ENCODE measurements at places on chromosomes 7 and 10.

- DNase-seq = no peak
Measured at GRCh38 chr7:151379534-151380198, 30.2 kb downstream of the WDR86 start.

GRCh38 chr7:44284216-44284615 lies 41.2 kb downstream of the CAMK2B start:
- no peak for DNase-seq

GRCh38 chr10:101564490-101564991 lies 23.5 kb downstream of the POLL start:
- no peak for DNase-seq

DNA sequence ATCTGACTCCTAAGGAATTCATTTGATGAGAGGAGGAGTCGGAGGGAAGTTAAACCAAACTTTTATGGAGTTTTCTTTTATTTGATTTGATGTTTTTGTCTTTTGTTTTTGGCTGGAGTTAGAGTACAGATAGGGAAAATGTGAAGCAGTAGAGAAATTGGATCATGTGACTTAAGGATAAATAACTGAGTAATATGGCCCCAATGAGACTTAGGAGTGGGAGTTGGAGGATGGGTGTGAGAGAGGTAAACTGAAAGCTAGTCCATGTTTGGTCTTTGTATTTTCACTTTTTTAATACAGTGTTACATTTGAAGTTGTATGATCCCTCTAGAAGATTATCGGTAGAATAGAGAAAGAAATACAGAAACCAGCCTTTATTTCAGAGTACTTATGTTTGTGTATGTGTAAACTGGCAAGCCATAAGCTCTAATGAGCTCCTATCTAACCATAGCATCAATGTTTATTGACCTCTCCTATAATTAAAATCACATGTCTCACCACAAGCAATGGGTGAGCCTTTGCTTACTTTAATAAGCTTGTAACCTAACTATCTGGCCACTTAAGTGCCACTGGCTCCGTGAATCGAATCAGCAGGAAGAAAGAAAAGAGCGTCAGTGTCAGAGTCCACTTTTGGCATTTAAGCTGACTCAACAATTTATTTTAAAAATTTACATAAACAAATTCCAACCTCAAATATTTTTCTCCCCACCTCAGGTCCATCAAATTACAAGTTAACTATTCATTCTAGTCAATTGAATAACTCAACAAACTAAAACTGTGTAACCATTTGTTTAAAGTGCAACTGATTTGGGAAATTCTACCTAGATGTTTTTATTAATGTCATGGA lies 113.8 kb downstream of the EPDR1 start:
- no peak for DNase-seq

DNA sequence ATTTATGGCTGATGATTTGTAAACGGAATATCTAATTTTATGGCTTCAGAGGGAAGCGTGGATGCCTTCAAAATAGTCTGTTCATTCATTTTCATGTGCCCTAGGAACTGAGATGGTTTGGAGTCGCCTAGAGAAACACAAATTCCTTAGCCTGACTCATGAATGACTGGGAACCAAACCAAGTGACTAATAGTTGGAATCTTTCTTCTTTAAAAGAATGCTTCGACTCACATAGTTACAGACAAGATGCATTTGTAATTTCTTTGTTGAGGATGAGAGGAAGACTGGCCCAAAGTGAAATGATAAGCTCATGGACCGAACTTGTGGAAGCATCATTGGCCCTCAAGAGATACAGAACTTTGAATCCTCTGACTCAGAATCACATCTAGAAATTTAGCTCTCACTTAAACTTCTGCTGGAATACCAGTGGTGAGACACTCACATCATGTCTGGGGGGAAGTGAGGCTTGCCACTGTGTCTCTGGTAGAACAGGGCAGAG lies 1107.2 kb downstream of the NRG3 start:
- no peak for DNase-seq

GRCh38 chr10:43846187-43846680 lies 197.6 kb upstream of the ZNF32 start:
- no peak for DNase-seq

DNA sequence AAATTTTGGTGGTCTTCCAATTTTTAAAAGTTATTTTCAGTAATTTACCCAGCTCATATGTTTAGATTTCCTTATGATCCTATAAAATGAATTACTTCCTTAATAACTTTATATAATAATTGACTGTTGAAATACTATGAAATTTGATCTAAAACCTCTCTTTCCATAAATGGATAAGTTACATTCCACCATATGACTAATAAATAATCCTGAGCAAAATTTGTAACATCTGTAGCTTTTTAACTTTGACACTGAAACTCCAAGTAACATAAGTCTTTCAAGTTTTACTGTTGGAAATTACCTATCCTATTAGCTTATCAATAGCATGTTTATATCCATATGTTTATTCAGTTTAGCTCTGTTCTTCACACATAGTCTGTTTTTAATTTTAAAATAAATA lies 85.3 kb downstream of the HECTD2 start:
- no peak for DNase-seq

Data from HepG2 (cell line).